ENCODE measurements at places on chromosomes 3 and 15.

GRCh38 chr15:20646529-20647142, 105.0 kb upstream of the GOLGA6L6 start:
- no peak for DNase-seq

DNA sequence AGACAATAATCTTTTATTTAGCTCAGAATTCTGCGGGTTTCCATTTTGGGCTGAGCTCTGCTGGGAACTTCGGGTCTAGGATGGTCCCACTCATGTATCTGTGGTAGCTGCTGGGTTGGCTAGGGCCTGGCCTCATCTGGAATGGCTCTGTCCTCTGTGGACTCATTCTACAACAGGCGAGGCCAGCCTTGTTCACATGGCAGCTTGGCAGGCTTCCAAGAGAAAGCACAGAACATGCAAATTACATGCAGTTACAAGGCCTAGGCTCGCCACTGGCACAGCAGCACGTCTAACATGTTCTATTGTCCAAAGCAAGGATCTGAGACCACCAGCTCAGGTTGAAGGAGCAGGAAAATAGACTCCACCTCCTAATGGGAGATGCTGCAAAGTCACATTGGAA, 431.4 kb downstream of the PDCD6IP start:
- no peak for DNase-seq

GRCh38 chr3:39149059-39149455, 4.3 kb downstream of the CSRNP1 start:
- DNase-seq, result no peak

GRCh38 chr3:147963711-147964110, 554.5 kb downstream of the ZIC1 start:
- no peak for DNase-seq

- no peak for DNase-seq
Measured at GRCh38 chr15:29418931-29419330, 149.3 kb upstream of the NSMCE3 start.

All from activated CD4-positive, alpha-beta T cell treated with anti-CD3 and anti-CD28 coated beads for 4 hours (primary cell).